Neural crest cell (in vitro differentiated cells): ENCODE measurements at places on chromosomes 2 and 18.

DNA sequence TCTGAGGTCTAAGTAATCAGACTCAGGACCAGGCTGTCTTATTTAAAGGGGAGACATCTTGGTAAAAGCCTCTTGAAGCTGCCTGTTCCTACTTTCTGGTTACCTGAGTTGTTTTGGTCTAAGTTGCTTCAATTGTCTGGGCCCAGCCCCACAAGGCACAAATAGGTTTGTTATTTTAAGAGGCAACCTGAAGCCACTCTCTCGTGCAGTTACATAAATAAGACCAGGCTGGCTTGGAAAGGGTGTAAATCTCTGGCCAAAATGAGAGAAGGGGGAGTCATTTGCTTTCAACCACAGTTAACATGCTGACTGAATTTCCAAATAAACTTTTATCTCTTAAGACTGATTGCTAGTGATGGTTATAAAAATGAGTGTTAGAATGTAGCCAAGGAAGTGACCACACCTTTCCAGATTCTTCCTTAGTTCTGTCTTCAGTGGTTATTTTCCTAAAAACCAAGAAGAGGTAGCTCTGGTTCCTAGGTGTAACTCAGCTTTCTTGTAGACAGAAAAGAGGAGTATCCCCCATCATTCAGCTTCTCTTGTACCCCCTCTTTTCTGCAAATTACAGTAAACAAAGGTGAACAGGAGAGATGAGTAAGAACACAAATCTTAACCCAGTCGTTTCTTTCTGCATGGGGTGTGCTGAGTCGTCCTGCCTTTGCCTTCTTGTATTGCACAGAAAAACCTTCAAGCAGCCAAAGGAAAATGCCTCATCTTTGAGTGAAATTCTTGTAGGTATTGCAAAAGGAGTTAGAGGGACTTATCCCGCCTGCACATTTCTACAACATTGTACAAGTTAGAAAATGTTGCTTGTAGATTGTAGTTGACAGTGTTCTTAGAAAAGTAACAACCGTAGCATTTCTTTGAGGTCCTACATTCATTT is 161.5 kb upstream of the NT5C1B start:
- no peak for DNase-seq

DNA sequence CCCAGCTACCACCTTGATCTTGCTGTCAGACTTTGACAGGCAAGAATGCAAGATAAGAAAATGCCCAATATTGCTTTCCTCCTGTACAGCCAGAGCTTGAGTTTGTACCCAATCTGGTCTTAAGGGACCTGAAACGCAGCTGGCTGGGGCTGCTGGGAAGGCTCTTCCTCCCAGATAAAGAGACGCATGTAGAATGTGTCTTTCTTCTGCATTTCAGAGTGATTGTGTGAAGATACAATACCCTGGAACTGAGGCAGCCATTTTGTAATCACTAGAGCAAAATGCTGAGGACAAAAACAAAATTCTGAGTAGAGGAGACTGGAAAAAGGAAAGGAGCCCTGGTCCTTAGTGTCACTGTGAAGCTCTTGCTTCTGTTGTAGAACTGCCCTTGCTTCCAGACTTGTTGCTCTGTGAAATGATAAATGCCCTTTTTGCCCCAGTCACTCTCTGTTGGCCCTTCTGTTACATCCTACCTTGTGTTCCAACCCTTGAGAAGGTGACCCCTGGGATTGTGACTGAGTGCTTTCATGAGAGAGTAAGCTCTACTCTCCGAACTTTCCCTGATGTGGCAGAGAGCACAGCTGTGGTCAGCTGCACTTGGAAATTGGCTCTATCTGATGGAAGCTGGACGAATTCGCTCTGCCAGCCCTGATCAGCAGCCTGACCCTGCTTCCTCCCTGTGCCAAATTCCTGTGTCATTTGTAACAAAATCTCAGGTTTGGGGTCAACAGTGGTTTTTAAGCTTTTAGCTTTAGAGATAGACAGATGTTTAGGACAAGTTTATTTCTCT is 137.4 kb upstream of the RBMS1 start:
- DNase-seq: no peak

GRCh38 chr2:142675398-142675797 is 202.1 kb upstream of the KYNU start:
- no peak for DNase-seq

GRCh38 chr2:33421820-33422219 is 54.6 kb upstream of the RASGRP3 start:
- DNase-seq: no peak

DNA sequence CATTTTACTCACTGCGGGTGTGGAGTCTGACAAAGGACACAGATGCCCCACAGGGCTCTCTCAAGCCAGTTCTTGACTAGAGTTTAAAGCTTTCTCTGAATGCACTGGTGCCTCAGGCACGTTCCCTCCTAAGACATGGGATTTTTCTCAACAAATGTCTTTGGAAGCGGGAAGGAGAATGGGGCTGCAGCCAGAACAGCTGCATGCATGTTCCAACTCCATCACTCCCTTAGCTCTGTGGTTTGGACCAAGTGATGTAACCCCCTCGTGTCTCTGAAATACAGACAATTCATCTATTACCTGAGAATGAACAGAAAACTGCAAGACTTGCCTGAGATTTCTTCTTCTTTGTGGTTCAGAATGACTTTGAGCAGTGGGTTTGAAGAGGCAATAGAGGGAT is 141.7 kb upstream of the SERPINE2 start:
- DNase-seq: no peak

- DNase-seq: no peak
Measured at GRCh38 chr2:151860613-151861146, 32.5 kb upstream of the ARL5A start.

- peak; percentile 73 for DNase-seq
Measured at GRCh38 chr2:95076705-95077529, 44.7 kb downstream of the MRPS5 start.

DNA sequence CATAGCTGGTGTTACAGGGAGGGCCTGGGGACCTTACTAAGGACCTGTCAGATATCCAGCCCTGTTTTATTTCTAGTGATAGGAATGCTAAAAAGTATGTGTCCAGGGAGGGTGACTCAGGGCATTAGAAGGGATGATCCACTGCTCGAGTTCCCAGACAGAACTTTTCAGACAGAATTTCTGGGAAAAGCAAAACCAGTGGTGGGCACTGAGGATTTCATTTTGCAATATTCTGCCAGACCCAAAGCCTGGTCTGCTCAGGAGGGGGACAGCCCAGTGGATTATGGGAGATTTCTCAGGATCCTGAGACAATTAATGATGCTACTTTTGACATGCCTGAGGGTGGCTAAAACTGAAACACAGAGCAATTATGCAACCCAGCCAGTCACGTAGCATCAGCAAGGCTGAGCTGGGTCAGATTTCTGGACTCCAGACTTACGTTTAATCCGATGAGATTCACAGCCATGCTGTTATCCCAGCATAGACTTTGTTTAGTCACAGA is 4.7 kb upstream of the KCNE4 start:
- DNase-seq: no peak

DNA sequence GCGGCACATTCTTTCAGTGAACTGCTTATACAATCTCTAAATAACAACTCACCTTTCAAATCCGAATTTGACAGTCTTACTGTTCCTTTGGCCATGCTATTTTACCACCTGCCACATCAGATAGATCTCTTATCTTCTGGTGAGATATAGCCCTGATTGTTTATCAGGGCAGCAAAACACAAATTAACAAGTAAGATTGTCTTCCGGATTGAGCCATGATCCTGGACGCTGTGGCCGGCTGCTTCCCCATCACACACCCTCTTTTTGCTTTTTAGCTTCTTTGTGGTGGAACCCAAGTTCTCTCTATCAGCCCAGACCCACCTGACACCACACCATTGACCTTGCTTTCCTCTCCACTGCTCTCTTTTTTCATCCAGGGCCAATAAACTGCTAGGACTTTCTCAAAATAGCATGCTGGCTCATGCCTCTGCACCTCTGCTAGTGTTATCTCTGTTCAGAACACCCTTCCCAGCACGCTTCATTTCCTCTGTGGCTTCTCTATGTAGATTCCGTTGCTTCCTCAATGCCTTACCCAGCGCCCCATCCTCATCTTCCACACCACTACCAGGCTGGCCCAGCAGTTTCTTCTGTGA is 111.8 kb upstream of the CNTNAP5 start:
- no peak for DNase-seq

GRCh38 chr2:17303054-17303453 is 215.2 kb downstream of the RAD51AP2 start:
- no peak for DNase-seq

- DNase-seq: no peak
Measured at GRCh38 chr2:20501974-20502373, 55.1 kb downstream of the RHOB start.

DNA sequence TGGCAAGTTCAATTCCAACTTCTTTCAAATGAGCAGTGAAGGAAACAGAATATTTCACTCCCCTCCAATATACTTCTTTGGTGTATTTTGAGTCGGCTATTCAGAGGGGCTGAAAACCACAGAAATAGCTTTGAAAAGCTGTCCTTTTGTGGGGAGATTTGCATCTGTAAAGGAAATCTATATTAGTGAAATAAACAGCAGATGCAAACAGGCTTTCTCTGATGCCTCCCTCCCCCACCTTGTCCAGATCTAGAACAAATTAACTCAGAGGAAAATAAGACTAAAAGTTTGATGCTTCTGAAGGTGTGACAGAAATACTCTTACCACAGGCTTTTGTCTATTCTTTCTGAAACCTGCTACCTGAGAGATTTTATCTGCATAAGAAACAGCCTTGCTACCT is 808.5 kb downstream of the CPS1 start:
- no peak for DNase-seq

GRCh38 chr2:16973586-16974286 is 308.1 kb upstream of the CYRIA start:
- DNase-seq: no peak
